ENCODE measurements at places on chromosomes 11 and 22.

- DNase-seq: no peak
These were observed 87.1 kb upstream of the LDLRAD3 start for GRCh38 chr11:35856756-35857155.

DNA sequence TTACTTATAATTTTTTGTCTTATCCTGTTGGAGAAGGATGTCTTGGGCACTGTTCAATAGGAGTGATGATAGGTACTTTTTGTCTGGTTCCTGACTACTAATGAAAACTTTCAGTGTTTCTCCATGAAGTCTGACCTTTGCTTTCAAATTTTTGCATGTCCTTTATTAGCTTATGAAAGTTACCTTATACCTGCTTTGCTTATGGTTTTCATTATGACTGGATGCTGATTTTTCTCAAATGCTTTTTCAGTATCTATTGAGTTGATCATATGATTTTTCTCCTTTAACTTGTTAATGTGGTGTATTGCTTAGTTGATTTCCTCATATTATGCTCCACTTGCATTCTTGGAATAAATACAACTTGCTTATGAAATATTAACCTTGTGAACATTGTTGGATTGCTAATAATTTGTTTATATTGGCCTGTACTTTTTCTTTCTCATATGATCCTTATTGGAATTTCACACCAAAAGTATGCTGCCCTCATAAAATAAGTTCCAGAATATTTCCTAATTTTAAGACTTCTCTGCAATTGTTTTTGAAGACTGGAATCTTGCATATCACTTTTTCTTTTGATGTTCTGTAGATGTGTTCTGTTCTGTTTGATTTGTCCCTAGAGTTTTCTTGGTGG is 85.0 kb upstream of the SC5D start:
- DNase-seq: no peak

DNA sequence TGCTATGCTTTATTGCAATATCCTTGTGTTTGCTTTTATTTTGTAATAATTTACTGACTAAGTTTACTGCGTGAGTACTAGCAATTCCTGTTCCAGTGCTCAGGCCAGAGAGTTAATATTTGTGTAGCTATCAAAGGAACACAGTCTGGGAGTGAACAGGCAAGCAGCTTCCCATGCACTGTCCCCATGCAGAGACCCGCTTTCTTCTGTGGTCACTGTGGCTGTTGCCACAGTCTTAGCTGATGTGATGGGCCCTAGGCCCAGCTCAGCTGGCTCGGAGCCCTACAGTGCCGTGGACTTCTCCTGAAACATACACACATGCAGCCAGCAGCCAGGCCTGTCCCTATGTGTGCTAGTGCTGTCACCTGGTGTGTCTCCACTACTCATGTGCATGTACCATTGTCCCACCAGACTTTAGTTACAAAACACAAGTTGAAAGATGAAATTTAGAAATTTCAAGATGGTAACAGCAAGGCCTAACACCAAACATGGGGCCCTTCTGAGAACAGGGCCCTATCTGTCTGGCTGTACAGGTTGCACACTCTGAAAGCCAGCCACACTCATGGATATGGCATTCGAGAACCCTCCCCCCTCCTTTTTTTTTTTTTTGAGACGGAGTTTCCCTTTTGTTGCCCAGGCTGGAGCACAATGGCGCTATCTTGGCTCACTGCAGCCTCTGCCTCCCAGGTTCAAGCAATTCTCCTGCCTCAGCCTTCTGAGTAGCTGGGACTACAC is 12.3 kb upstream of the SCUBE2 start:
- DNase-seq: no peak

DNA sequence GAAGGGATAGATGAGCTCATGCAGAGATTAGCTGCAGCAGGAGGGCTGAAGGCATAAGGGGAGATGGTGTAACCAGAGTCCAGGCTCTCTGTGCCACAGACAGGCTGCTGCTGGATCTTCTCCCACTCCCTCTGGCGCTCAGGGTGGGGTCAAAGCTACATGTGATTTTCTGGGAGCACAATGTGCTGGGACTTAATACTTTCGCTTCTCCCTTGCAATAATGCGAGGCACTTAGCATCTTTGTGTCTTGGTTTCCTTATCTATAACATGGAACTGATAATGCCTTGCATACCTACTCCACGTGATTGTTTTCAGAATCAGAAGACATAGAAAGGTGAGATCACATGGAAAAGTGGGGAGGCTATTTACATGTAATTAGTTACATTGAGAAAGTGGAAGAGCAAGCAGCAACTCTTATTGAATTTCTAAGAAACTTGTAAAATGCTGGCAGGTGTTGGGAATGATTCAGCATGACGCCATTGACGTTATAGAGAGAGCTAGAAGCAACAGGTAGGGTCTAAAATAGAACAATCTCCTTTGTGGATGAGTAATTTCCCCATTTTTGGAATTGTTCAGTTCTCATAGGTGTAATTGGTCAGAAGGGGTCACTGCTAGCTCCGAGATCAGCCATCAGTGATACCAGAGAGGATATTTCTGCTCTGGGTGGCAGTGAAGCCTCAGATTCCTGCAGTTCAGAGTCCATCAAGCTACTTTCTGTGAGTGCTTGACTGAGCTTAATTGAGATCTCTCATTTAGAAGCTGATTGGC is 8.2 kb upstream of the OR9I1 start:
- DNase-seq: no peak

GRCh38 chr11:19770277-19770676 is 57.6 kb downstream of the NAV2 start:
- no peak for DNase-seq

GRCh38 chr11:130629039-130629438 is 180.6 kb downstream of the ADAMTS15 start:
- no peak for DNase-seq

- no peak for DNase-seq
These were observed 8.3 kb upstream of the RTN4R start for GRCh38 chr22:20276468-20276867.

GRCh38 chr22:39269095-39269790 is 24.5 kb upstream of the PDGFB start:
- DNase-seq: no peak

GRCh38 chr11:113574586-113574985 is 99.4 kb upstream of the DRD2 start:
- no peak for DNase-seq
